AML-193 (cell line): ENCODE measurements at places on chromosomes 3 and 15.
A peak's percentile ranks its signal among the peaks of the same experiment; 100 is the strongest.

DNA sequence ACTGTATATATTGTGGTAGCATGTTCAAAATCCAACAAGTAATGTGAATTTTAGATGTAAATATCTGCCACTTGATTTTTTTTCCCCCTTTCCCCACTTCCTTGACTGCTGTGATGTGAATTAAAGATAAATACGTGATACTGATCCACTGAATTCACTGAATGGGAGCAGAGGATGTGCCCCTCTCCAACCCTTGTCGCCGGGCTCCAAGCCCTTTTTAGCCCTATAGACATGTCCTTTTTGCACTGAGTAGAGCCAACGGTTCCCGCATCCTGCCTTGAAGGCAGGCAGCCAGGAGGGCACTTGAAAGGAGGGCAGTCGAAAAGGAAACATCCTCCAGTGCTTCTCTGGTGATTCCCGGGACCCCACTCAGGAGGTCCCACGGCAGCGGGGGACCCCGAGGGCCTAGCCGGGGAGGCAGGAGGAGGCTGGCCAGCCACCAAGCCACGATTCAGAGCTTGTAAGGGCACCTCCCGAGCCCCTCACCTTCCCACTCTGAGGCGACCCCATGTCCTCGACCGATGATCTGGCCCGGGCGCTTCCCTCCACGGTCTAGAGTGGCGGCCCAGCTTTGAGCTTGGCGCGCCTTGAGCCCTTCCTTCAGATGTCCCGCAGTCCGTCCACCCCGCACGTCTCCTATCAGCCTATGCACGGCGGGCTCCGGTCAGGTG is 901 bp upstream of the MANF start:
- DNase-seq, result no peak

DNA sequence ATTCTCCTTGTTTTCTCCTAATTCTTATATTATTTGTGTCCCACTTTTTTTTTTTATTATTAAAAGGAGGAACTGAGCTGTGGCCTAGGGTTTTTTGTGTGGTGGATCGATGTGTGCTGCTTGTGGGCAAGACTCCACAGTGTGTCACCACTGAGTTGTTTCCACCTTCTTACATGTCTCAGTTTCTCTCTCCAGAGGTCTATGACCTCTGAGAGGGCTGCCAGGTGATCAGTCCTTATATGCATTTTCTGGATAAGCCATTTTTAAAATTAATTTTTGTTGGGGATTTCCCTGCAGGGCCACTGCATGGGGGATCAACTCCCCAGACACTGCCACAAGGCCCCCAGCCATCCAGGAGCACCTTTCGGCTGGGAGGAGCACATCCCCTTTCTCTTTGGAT is 27.8 kb downstream of the IQCF6 start:
- no peak for DNase-seq

DNA sequence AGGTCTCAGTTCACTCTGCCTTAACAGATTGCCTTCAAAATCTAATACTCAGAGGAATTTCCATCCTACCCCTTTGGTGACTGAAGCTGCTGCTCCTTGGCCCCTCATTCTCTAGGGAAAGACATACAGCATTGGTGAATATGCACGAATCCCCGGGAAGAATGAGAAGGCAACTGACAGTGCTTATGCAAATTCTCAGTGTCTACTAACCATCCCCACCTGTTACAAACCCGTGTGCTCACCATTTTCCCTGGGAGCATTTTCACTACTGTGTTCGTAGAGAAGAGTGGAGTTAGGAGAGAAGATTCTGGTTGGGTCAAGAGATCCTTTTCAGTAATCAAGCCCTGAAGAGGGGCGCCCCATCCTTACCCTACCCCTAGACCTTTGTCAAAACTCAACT is 37.7 kb downstream of the SYNM start:
- DNase-seq, result no peak

DNA sequence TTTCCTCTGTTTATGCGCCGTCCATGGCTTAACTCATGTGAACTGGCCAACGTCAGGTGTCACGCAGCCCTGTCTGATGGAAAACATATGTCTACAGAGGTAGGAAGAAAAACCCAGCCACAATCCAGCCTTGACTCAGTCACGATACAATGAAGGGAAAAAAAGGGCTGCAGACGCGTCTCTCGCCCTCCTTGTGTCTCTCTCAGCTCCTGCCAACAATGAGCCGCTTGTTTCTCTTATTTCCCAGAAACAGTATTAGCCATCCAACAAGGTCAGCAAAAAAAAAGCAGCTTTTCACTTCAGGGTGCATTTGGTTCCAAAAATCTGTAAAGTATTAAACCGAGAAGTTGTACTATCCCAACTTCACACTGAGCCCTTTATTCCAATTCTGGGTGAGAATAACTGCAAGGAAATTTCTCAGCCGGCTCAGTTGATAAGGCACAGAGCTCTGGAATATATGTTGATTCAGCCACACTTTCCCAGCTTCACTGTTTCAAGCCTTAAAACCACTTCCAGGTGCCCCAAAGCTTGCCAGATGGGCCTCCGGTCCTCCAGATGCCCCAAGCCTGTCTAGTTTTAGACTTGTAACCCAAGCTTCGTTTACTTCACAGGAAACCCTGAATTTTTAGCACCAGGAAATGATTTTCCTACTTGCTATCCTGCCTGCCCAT is 79.4 kb downstream of the TM4SF4 start:
- no peak for DNase-seq

DNA sequence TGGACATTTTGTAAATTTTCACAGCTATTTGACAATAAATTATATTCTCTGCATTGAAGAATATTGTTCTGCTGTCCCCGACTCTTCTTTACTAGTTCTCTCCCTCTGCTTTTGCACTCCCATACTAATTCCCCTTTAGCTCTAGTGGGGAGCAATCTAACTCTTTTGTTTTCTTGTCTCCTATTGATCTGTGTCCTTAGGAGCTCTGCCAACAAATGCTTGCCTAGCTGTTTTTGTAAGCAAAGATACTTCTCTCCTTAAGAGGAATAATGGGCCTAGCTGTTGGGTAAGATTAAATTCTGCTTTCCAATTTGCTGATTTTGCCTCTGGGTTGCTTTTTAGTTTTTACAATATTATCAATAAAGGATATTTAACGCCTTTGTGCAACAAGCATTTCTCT is 17.7 kb downstream of the ADAMTSL3 start:
- no peak for DNase-seq

DNA sequence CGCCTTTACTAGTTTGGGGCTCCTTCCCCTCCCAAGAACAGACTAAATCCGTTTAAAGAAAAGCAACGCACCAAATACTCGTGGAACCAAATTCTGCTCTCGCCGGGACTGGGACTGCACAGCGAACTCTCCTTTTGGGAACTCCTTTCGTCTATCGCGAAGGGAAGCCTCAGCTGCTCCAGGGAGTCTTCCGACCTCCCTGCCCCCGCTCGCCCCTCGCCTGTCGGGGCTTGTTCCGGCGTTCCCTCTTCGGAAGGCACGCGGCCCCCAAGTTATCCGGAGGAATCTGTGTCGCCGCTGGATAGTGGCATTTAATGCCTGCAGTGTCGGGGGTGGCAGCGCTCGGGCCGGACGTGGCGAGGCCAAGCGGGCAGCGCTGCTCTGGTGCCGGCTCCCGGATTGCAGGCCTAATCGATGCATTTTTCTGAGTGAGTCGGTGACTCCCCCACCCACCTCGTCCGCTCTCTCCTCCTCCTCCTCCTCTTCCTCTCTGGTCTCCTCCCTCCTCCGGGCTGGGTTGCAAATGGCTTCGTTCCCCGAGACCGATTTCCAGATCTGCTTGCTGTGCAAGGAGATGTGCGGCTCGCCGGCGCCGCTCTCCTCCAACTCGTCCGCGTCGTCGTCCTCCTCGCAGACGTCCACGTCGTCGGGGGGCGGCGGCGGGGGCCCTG is at the start of gene TRIM71:
TSS of gene TRIM71 (plus strand) at position 440 of the 671 bp plus-strand sequence. CDS start at position 524, 84 bp downstream.
- no peak for DNase-seq

GRCh38 chr3:152264378-152264777 is 4.4 kb upstream of the MBNL1 start:
- DNase-seq, result peak; percentile 28

GRCh38 chr3:45482829-45483228 is 94.5 kb downstream of the LARS2 start:
- no peak for DNase-seq

GRCh38 chr3:197949191-197949777 is 706 bp upstream of the RPL35A start:
- DNase-seq, result no peak

GRCh38 chr3:22360164-22360563 is 609.2 kb upstream of the ZNF385D start:
- DNase-seq, result no peak

GRCh38 chr3:8727605-8728512 is 5.7 kb upstream of the CAV3 start:
- DNase-seq, result no peak

DNA sequence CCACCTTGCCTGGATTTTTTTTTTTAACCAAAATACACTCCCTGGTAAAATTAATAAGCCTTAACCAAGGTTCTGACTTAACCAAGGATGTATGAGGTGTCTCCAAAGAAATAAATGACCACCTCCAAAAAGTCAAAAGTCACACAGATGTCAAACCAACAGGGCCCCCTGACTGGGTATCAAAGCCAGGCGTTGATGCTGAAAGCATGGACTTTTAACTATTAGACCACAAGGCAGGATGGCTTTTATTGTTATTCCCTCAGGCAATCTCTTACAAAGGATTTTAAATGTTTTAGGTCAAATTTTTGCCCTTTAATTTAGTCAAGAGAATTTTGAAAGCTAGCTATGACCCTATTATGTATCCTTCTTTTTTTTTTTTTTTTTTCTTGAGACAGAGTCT is 60.4 kb downstream of the OSTN start:
- DNase-seq, result no peak

- DNase-seq, result no peak
Measured at GRCh38 chr3:196192036-196192523, 19.1 kb downstream of the ZDHHC19 start.

DNA sequence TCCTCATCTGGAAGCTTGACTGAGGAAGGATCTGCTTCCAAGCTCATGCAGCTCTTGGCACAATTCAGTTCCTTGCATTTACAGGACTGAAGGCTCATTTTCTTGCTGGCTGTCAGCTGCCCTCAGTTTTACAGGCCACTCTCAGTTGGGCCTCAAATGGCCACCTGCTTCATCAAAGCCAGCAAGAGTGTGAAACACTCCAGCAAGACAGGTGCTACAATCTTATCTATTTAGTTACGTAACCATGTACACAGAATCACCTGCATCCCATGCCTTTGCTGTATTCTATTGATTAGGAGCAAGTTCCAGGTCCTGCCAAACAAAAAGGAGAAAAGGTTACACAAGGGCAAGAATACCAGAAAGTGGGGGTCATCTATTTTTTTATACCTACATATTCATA is 40.8 kb downstream of the RHCG start:
- DNase-seq, result no peak

- DNase-seq, result no peak
Measured at GRCh38 chr3:104960579-104960978, 406.1 kb upstream of the ALCAM start.

- DNase-seq, result no peak
Measured at GRCh38 chr15:90560229-90560776, 30.6 kb downstream of the CRTC3 start.

GRCh38 chr3:86176445-86176784 is 814.5 kb downstream of the VGLL3 start:
- DNase-seq, result no peak

DNA sequence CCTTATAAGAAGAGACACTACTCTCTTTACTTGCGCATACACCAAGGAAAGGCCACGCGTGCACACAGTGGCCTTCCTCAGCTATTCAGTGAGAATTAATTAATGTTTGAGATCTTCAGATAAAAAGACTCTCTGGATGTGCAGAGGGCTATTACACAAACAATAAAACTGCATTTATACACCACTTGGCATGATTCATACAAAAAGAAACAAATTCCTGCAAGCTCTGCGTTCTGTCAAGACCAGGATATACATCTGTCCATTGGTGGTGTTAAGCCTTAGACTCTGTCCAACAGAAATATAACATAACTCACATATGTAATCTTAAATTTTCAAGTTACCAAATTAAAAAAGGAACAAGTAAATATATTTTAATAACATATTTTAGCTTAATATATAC is 55.2 kb upstream of the TSC22D2 start:
- no peak for DNase-seq

DNA sequence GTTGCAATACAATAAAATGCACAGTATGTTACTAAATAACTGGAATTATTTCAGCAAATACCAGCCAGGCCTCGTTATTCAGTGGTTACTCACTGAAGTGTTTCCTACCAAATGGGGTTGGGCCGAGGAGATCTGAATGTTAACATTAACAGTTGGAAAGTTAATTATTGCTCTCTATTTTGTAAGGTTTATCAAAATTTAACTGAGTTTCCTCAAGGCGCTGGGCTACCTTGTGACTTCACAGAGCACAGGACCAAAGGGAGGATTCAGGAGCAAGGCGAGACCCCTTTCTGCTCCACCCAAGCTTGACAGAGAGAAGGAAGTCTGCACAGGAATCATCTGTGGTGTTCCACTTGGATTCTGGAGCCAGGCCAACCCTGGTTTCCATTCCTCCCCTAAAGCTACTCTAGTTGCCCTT is 21.6 kb downstream of the ADAMTS9 start:
- DNase-seq, result no peak

- DNase-seq, result no peak
Measured at GRCh38 chr3:129507181-129507831, 21.1 kb upstream of the RHO start.

GRCh38 chr3:102233881-102234280 is 200.9 kb upstream of the ZPLD1 start:
- DNase-seq, result no peak

GRCh38 chr3:189557824-189558223 is 73.4 kb upstream of the TP63 start:
- DNase-seq, result no peak

GRCh38 chr15:35107122-35107521 is 22.0 kb upstream of the NANOGP8 start:
- no peak for DNase-seq

DNA sequence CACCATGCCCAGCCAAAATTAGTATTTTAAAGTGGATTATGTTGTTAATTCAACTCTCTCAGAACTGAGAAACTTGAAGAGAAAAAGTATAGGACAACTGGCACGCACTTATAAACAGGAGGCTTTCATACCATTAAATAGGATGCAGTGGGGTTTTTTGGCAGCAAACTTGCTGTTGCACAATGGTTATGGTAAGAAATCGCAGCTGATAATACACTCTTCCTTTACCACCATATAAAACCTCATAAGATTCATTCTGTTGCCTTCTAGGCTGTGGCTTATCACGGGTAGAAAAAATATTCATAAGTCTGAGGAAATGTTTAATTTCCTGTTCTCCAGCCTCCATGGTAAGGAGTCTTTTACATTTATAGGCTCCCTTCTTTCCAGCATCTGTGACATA is 95.3 kb downstream of the TMCO5A start:
- no peak for DNase-seq

DNA sequence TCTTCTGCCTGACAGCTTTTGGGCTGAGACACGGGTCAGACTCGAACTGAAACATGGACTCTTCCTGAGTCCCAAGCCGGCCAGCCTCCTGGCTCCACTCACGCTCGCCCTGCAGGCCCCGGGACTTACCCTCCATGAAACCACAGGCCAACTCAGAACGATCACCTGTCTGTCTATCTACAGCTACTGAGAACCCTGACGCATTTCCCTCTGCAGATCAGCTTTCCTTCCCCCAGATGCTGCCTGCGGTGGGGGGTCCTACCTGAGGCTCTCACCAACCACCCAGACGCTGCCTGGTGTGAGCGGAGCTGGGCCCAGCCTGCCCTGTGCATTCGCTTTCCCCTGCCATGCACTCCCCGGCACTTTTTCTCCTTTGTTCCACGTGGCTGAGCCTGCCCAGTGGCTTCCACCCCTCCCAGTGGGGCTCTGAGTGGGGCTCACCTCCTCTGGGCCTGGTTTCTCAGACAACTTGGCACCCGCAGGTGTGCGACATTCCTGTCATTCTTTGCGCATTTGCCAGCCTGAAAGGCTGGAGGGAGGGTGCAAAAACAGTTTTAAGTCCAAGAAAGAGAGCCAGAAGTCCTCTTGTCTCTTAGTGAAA is 60.2 kb downstream of the PLXNA1 start:
- no peak for DNase-seq
